ENCODE measurements at places on chromosomes 1 and 21.

- DNase-seq, result no peak
Measured at GRCh38 chr1:180927348-180927747, 14.7 kb downstream of the KIAA1614 start.

DNA sequence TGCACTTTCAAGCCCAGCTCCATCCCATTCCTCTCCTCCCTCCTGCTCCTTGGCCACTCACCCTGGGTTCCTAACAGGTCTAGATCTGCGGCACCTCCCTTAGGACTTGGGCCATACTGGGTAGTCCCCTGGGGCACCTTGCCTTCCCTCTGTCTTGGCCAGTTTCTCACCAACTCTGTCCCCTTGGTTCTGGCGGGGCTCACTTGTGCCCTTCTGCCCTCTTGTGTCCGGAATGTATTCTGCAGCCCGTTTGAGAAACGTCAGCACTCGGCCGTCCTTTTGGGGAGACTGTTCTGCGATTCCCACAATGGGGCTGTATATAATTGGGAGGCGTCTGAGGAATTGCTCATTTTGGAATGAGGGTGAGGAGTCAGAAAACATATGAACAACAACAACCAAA, 162.4 kb downstream of the ZSCAN20 start:
- DNase-seq, result no peak

DNA sequence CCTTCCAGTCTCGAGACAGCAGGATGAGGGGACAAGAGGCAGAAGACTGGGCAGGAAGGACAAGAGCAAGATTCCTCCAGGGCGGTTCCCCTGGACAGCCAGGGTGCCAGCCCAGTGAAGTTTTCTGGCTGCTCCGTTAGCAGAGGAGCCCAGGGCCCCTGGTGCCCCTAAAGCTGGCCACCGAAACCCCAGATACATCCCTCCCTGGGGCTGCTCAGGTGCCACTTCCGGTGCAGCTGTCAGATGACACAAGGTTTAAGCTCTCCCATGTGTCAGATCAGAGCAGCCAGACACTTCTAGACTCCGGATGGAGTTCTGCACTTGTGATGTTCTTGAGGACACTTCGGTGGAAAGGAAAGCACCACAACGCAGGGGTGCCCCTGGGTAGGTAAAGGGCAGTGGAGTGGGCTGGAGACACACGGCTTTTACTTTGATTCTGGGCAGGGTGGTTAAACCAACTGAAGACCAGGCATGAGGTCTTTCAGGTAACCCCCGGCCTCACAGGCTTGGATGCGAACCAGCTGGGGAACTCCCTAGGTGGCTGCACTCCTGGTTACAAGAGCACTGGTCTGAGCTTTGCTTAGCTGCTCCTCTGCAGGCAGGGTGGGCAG, 85.7 kb downstream of the ITPKB start:
- no peak for DNase-seq

DNA sequence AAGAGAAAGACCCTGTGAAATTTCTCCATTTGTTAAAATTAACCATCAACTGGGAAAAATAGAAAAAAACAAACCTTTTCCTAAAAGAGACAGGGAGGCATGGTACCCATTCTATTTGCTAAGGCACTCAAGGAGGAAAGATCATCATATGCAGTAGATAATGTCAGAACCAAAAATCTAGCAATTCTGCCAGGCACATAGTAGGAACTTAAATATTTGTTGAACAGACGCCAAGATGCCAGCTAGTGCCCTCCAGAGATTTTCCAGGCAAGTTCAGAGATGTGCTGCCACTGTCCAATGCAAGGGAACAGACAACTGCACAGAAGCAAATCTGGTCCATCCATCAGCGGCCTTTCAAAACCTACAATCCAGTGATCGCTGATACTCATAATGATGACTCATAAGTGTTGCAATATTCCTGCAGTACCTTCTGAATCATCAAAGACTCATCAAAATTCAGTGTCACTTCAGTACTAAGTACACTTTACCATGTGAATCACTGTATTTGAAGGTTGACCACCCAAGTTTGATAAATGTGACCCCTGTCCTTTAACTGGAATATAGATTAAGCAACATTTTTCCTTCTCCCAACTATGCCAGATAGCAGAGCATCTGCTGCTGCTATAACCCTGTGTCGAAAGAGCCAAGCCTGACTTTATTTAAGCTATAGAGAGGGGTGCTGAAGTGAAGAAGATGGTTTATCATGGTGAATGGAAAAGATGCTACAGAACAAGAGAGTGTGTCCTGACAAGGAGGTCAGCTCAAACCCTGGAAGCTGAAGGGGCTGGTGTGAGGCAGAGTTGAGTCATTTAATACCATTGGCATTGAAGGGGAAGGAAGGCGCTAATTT, 99.1 kb downstream of the MT1HL1 start:
- no peak for DNase-seq

- no peak for DNase-seq
Measured at GRCh38 chr1:245987219-245987545, 519.9 kb downstream of the SMYD3 start.

DNA sequence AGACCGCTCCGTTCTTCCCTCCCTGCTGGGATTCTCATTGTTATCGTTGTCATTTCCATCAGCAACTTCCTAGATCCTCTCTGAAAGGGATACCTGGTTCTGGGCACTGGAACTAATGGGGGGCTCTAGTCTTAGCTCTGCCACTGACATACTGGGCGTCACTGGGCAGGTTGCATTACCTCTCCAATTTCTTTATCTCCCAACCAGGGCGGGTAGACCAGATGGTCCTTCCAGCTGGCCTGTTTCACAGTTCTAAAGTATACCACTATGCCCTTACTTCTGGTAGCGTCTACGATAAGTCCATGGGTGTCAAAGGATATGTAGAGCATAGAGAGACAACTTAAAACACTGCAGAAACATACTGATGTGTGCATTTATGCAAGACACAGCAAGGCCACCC, 1.4 kb downstream of the GPR37L1 start:
- no peak for DNase-seq

- DNase-seq, result peak; percentile 93
Measured at GRCh38 chr1:153789478-153790034, 14.3 kb downstream of the SLC27A3 start.

- no peak for DNase-seq
Measured at GRCh38 chr1:4586611-4587160, 67.7 kb upstream of the AJAP1 start.

GRCh38 chr1:50123071-50123470, 14.4 kb downstream of the ELAVL4 start:
- no peak for DNase-seq

DNA sequence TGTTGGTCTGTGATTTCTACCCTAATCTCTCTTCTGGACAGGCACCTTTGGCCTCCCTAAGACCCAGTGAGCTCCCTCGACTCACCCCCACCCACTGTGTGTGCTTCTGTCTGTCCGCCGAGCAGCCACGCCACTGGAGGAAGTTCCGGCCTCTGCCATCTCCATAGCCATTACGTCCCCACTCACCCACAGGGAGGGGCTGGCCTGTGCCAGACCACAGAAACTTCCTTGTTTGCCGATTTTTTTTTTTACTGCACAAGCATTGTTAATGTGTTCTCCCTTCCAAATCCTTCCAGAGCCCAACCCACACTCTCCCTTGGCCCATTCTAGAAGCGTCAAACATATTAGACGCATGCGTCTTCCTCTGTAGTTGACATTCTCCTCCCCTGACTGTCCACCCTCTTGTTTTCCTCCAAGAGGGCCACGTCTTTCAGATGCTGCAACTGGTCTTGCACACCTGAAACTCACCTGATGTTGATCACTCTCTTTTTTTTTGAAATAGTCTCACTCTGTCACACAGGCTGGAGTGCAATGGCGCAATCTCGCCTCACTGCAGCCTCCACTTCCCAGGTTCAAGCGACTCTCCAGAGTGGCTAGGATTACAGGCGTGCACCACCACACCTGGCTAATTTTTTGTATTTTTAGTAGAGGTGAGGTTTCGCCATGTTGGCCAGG, 72.3 kb downstream of the EVA1C start:
- DNase-seq, result no peak

DNA sequence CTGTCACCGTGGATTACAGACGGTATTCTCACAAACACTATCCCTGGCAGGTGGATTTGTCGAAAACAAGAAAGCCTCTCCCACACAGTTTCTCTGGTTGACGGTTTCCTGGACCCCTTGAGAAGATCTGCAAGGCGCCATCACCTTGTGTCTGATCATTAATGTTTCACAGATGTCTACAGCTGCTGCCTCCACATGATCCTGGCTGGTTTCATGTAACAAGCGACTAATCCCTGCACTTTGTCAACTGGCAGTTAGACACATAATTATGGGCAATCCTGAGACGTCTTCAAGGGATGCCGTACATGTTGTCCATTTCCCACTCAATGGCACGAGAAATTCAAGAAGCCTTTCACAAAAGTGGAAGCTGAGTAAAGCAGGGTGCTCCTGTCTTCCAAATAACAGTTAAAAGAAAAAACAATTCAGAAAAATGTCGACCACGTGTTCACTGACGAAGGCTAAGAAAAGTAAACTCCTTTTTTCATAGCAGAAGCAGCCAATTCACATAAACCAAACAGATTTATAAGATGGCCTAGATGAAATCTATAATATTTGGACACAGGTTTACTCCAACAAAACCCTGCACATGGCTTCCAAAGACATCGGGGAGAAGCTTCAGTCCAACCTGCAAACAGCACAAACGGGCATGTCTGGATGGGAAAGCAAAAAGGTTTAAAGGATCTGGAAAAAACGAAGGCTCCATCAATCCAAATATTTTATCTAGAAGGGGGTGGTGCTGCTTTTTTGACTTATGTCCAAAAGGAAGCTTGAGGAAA, 52.2 kb downstream of the CAPZB start:
- no peak for DNase-seq

DNA sequence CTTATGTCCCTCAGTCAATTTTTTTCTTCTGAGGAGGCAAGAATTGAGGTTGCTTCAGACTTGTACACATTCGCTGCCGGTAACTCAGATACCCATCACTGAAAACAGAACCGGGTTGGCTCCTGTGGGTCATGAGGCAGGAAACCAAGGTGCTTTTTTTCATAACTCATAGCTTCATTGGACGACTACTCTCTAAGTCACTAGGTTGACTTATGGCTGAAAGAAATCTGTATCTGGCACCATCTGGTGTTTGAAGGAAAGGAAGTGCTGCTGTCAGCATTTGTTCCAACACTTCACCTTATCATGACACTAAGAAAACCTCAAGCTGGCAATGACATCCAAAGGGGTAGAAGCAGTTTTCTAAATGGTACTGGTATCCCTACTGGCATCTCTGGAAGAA, 82.3 kb downstream of the TBX19 start:
- no peak for DNase-seq

GRCh38 chr21:29378832-29379231, 80.1 kb downstream of the BACH1 start:
- DNase-seq, result no peak

DNA sequence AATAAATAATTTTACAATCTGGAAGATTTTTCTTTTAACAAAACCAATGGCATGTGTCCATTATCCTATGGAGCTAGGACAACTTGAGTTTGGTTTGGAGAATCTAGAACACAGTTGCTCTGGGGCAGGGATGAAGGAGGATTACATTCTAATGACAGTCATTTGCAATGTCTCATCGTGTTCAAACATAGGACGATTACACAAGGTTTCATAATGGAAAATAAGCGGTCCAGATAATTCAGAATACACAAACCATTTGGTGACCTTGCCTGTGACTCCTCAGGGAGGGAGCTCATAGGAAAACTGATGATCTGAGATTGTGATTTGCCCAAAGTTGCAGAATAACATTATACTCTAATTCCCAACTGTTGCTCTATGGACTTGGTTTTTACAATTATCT, 27.6 kb upstream of the RGL1 start:
- no peak for DNase-seq

DNA sequence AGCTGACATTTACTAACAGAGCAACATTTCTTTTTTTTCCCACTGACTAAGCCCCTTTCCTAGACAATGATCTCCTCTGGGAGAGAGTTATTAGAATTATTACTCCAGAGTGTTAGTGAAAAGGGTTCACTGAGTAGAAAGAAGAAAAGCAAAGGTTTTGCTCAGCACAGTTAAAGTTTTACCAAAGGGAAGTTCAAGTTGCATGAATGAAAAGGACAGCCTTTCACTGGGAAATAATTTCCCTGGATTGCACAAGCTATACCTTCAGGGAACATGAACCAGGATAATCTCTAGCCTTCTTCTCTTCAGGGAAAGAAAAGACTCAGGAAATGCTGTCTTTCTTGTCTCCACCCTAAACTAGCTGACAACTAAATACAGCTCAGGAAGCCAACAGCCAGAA, 71.4 kb upstream of the ESRRG start:
- no peak for DNase-seq

DNA sequence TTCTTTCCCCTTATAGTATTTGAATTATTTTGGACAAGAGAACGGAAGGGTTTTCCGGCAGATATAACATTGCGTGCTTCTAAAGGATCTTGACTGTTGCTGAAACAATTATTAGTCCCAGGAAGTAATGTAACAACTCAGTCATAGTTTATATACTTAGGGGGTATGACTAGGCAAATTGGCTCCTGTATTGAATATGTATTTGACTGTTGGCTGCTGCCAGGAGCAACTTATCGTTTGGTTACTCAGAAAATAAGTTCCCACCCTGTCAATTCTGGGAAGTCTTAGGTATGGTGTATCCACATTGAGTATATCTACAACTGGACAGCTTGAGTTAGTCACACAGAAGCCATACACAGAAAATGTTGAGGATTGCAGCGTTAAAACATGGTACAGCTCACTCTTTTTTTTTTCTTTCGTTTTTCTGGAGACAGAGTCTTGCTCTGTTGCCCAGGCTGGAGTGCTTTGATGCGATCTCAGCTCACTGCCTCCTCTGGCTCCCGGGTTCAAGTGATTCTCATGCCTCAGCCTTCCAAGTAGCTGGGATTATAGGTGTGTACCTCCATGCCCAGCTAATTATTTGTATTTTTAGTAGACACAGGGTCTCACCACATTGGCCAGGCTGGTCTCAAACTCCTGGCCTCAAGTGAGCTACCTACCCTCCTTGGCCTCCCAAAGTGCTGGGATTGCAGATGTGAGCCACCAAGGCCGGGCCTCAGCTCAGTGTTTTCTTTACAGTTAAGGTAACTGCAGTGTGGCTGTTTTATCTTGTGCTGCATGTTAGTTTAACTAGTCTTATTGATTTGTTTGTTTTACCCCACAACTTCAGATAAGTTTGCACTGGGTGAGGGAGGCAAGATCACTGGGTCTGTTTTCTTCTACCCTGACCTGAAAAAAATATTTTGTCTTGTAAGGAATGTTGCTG, 10.2 kb downstream of the SMAP2 start:
- DNase-seq, result no peak

- no peak for DNase-seq
Measured at GRCh38 chr1:151526735-151527525, 13.2 kb upstream of the TUFT1 start.

- DNase-seq, result no peak
Measured at GRCh38 chr21:31997191-31997590, 124.4 kb downstream of the HUNK start.

- DNase-seq, result no peak
Measured at GRCh38 chr1:198153103-198153502, 3.7 kb upstream of the NEK7 start.

All from SHP77 treated with DMSO at 0.1 percent for 48 hours (cell line).